Calu3 (cell line): ENCODE measurements at places on chromosomes 3 and 15. TPM values are rescaled to one million over a fixed set of nuclear protein-coding genes. Genes with fewer than 3 reads are reported as not detected.

CDV3 gene
- total RNA-seq, result 276 and 306 TPM in 2 replicates

CDHR4 gene
- not detected in 2 replicates for total RNA-seq

THRB gene
- total RNA-seq, result 13.5 and 15.5 TPM in 2 replicates

NEK10 gene
- total RNA-seq, result 1.7 and 2.3 TPM in 2 replicates

ITIH3 gene
- total RNA-seq, result not detected in 2 replicates

CLDN1 gene
- 204 and 253 TPM in 2 replicates for total RNA-seq

SCG3 gene
- not detected in 2 replicates for total RNA-seq
